ENCODE measurements at places on chromosomes 13 and 19.
A peak's percentile ranks its signal among the peaks of the same experiment; 100 is the strongest.

- no peak for DNase-seq
These were observed 675 bp downstream of the PPP1R14A start for GRCh38 chr19:38255383-38256014.

GRCh38 chr13:76884186-76884906, 1.9 kb downstream of the KCTD12 start:
- no peak for DNase-seq

- DNase-seq = no peak
These were observed 609.4 kb downstream of the OLFM4 start for GRCh38 chr13:53638040-53638439.

GRCh38 chr19:18696023-18696422, 12.5 kb downstream of the CRTC1 start:
- DNase-seq = no peak

- DNase-seq = peak; percentile 76
These were observed at the start of gene ZNF234 for GRCh38 chr19:44141191-44142058. ZNF234 (plus strand) TSS chr19:44141554; CDS start chr19:44144633, 3,079 bp downstream.

DNA sequence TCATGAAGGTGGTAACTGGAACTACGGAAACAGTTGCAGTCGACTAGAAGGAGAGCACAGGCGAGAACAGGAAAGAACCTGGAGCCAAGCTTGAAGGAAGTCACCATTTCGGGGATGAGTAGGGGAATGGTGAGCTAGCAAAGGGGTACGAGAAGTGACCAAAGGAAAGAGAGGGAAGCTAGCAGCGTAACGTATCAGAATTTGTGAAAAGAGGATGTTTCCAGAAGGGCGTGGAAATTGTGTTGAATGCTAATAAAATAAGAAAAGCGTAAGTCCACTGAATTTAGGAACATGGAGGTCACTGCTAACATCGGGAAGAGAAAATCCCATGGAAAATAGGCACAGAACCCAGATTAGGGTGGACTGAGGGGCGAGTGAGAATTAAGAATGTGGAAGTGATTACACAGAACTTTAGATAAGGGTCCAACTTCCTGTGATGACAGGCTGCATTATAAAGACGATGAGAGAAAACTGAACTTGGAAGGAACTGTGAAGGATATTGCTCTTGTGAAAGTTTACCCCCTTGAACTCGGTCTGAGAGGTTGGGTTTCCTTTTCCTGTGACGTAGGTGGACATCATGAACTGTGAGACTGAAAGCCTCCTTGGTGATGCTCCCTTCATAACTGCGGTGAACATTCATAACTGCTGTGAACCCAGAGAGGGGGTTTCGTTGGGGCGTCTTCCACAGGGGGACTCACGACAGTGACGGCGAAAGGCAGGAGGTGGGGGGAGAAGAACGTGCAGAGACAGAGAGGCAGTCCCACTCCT, 2.0 kb upstream of the FFAR2 start:
- DNase-seq = no peak

- DNase-seq = no peak
These were observed 1022.5 kb downstream of the PCDH9 start for GRCh38 chr13:66207610-66208009.
